PC-3 (cell line): ENCODE measurements at places on chromosomes 2 and 18.
A peak's percentile ranks its signal among the peaks of the same experiment; 100 is the strongest.

DNA sequence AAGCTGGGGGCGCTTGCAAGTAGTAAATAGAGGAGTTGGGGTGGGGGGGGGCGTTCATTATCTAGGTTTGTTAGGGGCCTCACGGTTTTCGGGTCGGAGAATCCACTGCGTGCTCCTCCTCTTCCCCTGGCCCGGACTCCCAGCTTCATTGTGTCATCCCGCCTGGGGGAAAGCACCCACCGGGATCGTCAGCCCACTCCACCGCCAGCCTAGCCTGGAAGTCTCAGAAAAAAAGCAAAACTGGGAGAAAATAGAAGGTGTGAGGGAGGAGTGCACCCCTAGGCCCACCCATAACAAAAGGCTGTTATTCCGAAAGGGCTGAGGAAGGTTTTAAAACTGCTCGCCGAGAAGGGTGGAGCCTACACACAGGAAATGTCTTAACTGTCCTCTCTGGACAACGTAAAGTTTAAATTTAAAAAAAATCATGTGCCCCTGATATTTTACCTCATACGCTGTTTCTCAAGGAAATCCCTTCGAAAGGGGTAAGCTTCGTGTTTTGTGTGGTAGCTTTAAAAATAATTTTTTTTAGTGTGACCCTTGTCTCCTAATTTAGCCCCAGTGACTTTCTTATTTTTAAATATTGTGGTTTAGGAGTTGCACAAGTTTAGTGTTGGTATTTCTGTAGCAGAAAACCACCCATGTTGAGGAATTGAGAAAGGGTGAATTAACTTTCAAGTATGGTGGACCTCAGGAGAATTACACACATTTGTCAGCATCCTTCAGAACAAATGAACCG lies 104.2 kb downstream of the SPTBN1 start:
- peaks cover 36% of the 10 kb centered on the region for H3K4me1 ChIP-seq
- H3K4me3 ChIP-seq, result peak overlapping the region; percentile 78
- peak overlapping the region; percentile 96 for H3K27ac ChIP-seq
- 0 out of 2 replicates have a peak, but pooled peaks cover 8% of the 10 kb centered on the region for H3K36me3 ChIP-seq
- H3K27me3 ChIP-seq, result no peaks in the 10 kb centered on the region

GRCh38 chr2:71122387-71123298 lies 7.4 kb downstream of the MCEE start:
- H3K27me3 ChIP-seq, result no peaks in the 10 kb centered on the region
- peaks cover 6% of the 10 kb centered on the region; the same call in 1 of the 2 replicates for H3K36me3 ChIP-seq
- H3K4me1 ChIP-seq, result peaks cover 10% of the 10 kb centered on the region
- H3K4me3 ChIP-seq, result no peak overlapping the region
- DNase-seq, result peak; percentile 75

GRCh38 chr18:21000667-21001066 lies 110.9 kb downstream of the ROCK1 start:
- peaks cover 16% of the 10 kb centered on the region for H3K4me1 ChIP-seq
- H3K27me3 ChIP-seq, result no peaks in the 10 kb centered on the region
- 0 out of 2 replicates have a peak, but pooled peaks cover 8% of the 10 kb centered on the region for H3K36me3 ChIP-seq
- no peak overlapping the region for H3K27ac ChIP-seq
- DNase-seq, result peak; percentile 76

- no peaks in the 10 kb centered on the region for H3K27me3 ChIP-seq
- peak; percentile 57 for DNase-seq
- peak overlapping the region; percentile 62 for H3K27ac ChIP-seq
- H3K4me1 ChIP-seq, result peaks cover 32% of the 10 kb centered on the region
Observed at GRCh38 chr18:59052965-59053820, 86.5 kb upstream of the SEC11C start.

- no peaks in the 10 kb centered on the region for H3K27me3 ChIP-seq
- H3K4me3 ChIP-seq, result no peak overlapping the region
- H3K36me3 ChIP-seq, result 0 out of 2 replicates have a peak, but pooled peaks cover 7% of the 10 kb centered on the region
- no peak for DNase-seq
- no peak overlapping the region for H3K27ac ChIP-seq
- H3K4me1 ChIP-seq, result peaks cover 7% of the 10 kb centered on the region; the same call in 1 of the 2 replicates
Observed at GRCh38 chr2:223921204-223921603, 23.9 kb downstream of the WDFY1 start.

- no peak overlapping the region for H3K27ac ChIP-seq
- H3K4me1 ChIP-seq, result peaks cover 22% of the 10 kb centered on the region
Observed at GRCh38 chr2:223044092-223044836, 7.7 kb upstream of the KCNE4 start.
